ENCODE measurements at places on chromosomes 5 and 9. TPM values are rescaled to one million over a fixed set of nuclear protein-coding genes. Genes with fewer than 3 reads are reported as not detected.

Gene LCP2
- not detected for total RNA-seq

Gene ALDOB
- total RNA-seq = not detected

Gene FYB1
- total RNA-seq = not detected

Gene HAVCR1
- not detected for total RNA-seq

Gene SRD5A1
- 31.3 TPM for total RNA-seq

Gene GNPDA1
- total RNA-seq = 68.4 TPM

Gene PCDHB13
- 1.5 TPM for total RNA-seq

Gene IL33
- total RNA-seq = not detected

Gene ABCA2
- 22.4 TPM for total RNA-seq

Gene MYMK
- not detected for total RNA-seq

Gene C5orf52
- total RNA-seq = not detected

Gene POU4F3
- total RNA-seq = not detected

Gene INSL4
- total RNA-seq = not detected

Gene C5orf58
- 1.4 TPM for total RNA-seq

Gene FAM151B
- total RNA-seq = 0.72 TPM

Gene CFAP77
- total RNA-seq = 0.72 TPM

Gene AHRR
- 2.2 TPM for total RNA-seq

Gene TAF1L
- not detected for total RNA-seq

Gene CHD1
- 62.7 TPM for total RNA-seq

Gene PCDHGC3
- total RNA-seq = 22.6 TPM

Gene GABRA1
- not detected for total RNA-seq

Gene CCNJL
- 26.9 TPM for total RNA-seq

Gene FOXE1
- total RNA-seq = not detected

Gene ECM2
- not detected for total RNA-seq

Gene PCA3
- not detected for total RNA-seq

Gene CTXN3
- not detected for total RNA-seq

Gene GFRA3
- 1.8 TPM for total RNA-seq

Gene ST8SIA4
- not detected for total RNA-seq

Gene OR1N1
- total RNA-seq = not detected

Gene TSPAN17
- 46.8 TPM for total RNA-seq

Gene ANKRD55
- total RNA-seq = not detected

Gene TMEM215
- 0.33 TPM for total RNA-seq

Gene GADD45G
- total RNA-seq = 6.8 TPM

Gene FAM163B
- 0.39 TPM for total RNA-seq

Gene IL3
- not detected for total RNA-seq

Gene IL31RA
- not detected for total RNA-seq

Gene GALNT12
- total RNA-seq = 18.0 TPM

Gene SLC36A2
- 0.07 TPM for total RNA-seq

Gene WDR31
- 0.72 TPM for total RNA-seq

Gene TRIM7
- not detected for total RNA-seq

Measured in H9 (cell line).